ENCODE measurements at places on chromosomes 11 and 22.

DNA sequence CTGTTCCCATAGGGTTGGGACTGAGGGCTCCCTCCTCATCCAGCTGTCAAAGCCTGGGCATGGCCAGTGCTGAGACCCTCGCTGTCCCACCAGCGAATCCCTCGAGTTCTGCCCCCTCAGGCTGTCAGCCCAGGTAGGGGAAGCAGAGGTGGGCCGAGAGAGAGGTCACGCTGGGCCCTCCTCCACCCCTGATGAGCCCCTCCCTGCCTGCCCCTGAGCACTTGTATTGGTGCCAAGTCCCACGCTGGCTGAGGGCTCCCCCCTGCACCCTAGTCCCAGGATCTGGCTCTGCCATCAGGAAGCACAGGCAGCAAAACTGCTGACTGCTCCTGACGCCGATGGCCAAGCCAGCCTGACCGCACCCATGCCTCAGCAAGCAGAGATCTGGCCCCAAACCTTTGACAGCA, 3.3 kb downstream of the PRR33 start:
- no peak for DNase-seq

DNA sequence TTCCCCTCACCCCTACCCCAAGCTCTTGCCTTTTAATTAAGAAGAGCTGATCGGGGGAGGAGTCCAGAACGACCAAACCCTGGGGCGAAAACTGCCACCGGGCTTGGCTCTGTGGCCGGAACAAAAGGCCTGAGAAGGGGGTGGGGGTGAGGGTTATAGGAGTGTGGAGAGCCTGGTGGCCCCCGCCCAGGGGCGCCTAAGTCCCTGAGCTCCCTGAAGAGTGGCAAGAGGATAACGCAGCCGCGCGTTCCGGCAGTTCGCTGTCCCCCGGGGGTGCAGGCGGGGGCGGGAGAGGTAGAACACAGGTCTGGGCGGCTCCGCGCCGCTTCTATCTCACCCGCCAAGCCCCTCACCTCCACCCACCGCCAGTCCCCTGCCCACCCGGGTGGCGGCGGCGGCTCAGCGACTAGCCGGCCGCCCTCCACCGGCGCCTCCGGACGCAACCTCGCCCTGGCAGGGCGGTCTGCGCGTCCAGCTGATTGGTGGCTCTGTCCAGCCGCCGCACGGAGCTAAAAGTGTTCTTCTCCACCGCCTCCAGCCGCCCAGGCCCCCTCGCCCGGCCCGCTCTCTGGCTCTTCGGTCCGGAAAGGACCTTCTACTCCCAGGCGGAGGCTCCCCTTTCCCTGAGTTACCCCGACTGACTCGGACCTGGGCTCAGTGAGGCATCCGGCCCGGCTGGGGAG, 18.7 kb upstream of the BDNF start:
- no peak for DNase-seq

DNA sequence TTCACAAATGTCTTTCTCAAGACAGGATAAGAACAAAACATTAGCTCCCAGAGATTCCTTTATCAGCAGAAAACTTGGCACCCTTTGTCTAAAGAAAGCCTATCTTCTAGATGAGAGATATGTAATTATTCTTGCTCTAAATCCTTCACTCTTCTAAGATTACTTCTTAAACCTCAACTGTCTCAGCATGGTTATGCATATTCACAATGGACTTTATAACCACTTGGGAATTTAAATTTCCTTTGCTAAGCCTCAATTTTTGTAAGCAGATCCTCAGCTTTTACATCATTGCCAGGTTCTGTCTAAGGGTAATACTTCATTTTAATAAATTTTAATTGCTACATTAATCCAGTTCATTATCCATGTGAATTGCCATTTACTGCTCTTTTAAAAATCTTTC, 433.6 kb upstream of the DDI1 start:
- DNase-seq = no peak

GRCh38 chr11:126352163-126352562, 3.3 kb upstream of the ST3GAL4 start:
- no peak for DNase-seq

GRCh38 chr11:94521684-94522083, 9.4 kb downstream of the C11orf97 start:
- peak; percentile 55 for DNase-seq

DNA sequence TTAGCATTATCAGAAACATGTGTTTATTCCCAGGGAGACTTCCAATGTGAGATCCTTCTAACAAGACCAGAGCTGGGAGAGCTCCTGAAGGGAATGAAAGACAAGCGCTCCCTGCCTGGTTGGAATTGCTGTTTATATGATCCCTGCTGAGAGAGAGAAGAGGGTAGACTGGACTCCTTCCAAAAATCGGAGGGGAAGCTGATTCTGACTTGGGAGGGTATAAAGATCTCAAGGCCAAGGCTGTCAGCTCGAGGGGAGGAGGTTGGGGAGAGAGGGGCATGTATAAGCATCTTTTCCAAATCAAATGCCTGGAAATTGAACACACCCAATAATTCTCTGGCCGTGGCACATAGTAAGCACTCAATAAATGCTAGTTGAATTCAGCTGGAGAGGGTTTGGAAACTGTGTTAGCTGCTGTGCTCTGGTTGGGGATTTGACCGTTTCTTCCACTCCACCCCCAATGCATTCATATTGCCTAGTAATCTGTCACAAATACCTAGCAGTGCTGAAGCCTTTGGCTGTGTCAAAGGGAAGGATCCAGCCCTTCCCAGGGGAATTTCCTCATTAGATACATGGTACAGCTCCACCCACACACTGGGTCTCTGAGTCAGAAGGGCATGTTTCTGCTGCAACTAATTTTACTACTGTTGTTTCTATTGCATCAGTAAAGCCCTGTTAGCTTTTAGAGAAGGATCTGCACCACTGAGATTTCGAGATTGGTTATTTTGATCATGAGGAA, 61.5 kb downstream of the CACNG2 start:
- DNase-seq = no peak

DNA sequence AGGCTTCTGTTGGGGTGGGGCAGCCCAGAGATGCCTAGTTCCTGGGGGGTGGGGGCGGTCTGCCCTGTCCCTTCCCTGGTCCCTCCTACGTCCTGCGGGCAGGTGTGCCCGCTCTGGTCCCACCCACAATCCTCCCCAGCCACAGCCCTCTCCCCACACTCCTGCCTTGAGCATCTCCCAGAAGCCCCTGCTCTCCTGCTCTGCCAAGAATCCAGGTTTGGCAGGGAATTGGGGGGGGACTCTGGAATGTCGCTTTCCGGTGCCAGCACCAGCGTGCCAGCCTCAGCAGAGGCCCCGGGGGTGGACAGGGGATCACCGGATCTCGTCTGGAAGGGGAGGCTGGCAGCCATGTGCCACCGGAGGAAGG, 11.4 kb upstream of the PDGFB start:
- DNase-seq = no peak

- DNase-seq = no peak
Observed at GRCh38 chr11:29310725-29311342, 706.0 kb downstream of the KCNA4 start.

GRCh38 chr11:59560702-59561473, 49.5 kb downstream of the OR4D9 start:
- peak; percentile 95 for DNase-seq

- no peak for DNase-seq
Observed at GRCh38 chr11:27596388-27596787, 89.8 kb upstream of the LIN7C start.

- no peak for DNase-seq
Observed at GRCh38 chr22:50705851-50706351, 32.1 kb upstream of the ACR start.

DNA sequence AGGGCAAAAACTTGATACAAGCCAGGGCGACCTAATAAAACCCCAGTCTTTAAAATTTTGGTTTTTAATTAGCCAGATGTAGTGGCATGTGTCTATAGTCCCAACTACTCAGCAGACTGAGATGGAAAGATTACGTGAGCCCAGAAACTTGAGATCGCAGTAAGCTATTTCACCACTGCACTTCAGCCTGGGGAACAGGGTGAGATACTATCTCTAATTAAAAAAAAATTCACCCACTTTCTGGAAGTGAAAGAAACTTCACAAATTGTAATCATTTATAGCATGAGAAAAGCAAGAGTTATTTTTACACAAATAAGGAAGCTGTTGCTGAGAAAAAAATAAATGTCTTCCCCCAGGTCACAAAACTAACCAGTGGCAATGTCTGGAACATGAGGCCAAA, 882 bp upstream of the GLYATL2 start:
- peak; percentile 12 for DNase-seq

DNA sequence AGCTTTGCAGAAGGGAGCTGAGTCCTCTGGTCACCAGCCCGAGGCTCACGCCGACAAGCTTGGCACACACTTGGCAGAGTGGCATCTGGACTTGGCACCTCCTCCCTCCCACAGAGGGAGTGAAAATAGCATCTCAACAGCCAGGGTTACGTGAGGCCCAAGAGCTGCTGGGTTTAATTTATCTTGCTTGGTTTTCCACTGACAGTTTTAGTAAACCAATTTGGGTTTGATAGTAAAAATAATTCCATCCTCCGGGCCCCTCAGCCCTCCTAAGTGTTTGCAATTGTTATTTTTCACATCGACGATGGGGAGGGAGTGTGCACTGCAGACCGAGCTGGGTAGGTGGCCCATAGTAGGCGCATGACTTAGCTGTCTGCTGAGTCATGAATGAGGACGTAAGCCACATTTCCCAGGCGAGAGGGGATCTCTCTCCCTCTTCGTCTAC, 107.6 kb upstream of the ASPHD2 start:
- DNase-seq = no peak

- no peak for DNase-seq
Observed at GRCh38 chr11:120358729-120359128, 22.5 kb downstream of the ARHGEF12 start.

GRCh38 chr11:27403195-27403594, 40.2 kb upstream of the CCDC34 start:
- no peak for DNase-seq

DNA sequence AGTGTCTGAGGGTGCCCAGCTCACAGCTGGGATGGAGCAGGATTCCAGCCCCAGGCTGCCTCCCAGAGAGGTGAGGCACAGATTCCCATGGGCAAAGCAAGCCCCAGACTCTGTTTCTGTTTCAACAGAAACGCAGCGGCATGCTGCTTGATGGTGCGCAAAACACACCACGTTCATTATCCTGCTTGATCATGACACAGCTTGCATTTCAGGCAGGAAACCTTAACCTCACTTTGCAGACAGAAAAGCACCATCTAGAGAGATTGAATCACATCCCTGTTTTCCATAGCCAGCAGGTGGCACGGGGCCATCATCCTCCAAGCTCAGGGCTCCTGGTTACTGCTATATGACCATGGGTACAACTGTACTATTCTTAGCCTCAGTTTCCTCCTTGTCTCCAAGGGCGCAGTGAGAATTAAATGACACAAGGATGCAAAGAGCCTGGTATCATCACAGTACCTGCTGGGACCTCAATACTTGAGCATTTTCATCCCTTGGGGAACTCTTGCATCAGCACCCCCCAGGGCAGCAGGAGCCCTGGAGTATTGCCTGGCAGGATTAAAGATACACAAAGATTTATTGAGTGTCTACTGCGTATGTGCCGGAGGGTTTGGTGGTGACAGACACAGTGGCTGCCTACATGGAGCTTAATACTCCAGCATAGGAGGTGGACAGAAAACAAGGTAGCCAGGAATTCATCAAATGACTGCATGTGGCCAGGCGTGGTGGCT, 110.0 kb downstream of the TP53I11 start:
- no peak for DNase-seq

GRCh38 chr11:65810046-65810868, 23.4 kb downstream of the OVOL1 start:
- DNase-seq = peak; percentile 45

- no peak for DNase-seq
Observed at GRCh38 chr22:27240298-27241075, 561.1 kb downstream of the MN1 start.

GRCh38 chr11:95547976-95548375, 241.6 kb downstream of the FAM76B start:
- no peak for DNase-seq

GRCh38 chr11:122157653-122158161, 41.7 kb upstream of the BLID start:
- DNase-seq = peak; percentile 12

- no peak for DNase-seq
Observed at GRCh38 chr22:23237201-23237798, 57.0 kb downstream of the BCR start.

DNA sequence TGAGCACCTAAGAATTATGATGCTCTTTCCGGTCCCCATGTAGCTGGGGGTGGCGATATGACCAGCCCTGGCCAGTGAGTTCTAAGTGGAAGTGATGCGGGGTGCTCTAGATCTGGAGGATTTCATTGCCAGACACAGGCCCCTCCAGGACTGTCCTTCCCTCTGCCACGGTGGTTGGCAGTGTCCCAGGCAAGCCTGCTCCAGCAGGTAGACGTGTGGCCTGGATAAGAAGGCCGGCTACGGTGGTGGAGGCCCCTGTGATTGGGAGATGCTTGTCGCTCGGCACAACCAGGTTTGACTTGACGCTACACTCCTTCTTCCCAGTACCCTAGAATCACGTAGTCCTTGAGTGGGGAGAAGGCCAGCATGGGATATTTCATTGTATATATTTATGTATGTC, 9.1 kb upstream of the ARHGAP8 start:
- DNase-seq = no peak

DNA sequence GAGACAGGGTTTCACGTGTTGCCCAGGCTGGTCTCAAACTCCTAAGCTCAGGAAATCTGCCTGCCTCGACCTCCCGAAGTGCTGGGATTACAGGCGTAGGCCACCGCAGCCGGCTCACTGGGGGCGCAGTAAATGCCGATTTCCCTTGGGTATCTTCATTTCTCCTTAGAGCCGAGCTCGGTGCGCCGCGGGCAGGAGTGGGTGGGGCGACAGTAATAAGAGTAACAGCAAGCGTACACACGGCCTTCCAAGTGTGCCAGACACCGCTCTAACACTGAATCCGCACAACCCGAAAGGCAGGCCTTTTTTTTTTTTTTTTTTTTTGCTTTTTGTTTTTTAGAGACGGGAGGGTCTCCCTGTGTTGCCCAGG, 500 bp upstream of the ADSL start:
- DNase-seq = peak; percentile 78

- DNase-seq = no peak
Observed at GRCh38 chr11:83835423-83835822, 549.3 kb upstream of the CCDC90B start.

GRCh38 chr11:100800202-100800601, 113.1 kb downstream of the ARHGAP42 start:
- no peak for DNase-seq

DNA sequence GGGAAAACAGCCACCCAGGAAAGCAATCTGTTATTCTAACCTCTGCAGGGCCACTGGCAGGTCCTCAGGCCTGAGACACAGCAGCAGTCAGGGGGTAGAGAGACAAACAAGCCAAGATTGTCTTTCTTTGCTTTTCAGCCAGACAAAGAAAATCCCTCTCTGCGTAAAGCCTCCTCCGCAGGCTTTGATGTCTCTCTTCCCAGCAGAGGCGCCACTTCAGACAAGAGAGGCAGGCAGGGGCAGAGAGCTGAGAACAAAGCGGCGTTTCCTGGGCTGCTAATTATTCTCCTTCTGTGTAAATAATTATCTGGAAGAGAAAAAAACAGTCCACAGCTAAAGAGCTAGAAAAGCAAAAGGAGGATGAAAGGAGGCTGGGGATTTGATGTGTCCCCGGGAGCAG, 102.7 kb upstream of the SEZ6L start:
- no peak for DNase-seq

GRCh38 chr22:38215156-38216038, 13.6 kb downstream of the MAFF start:
- DNase-seq = no peak

Data from hematopoietic multipotent progenitor cell treated with erythropoietin and hydrocortisone succinate and interleukin-3 and kit ligand, for 6 days (in vitro differentiated cells).